ENCODE measurements at places on chromosomes 2 and 18.

GRCh38 chr18:51531501-51531900 lies 334.0 kb upstream of the MEX3C start:
- H3K36me3 ChIP-seq: no peaks in the 10 kb centered on the region
- DNase-seq: no peak
- no peak overlapping the region for H3K27ac ChIP-seq

DNA sequence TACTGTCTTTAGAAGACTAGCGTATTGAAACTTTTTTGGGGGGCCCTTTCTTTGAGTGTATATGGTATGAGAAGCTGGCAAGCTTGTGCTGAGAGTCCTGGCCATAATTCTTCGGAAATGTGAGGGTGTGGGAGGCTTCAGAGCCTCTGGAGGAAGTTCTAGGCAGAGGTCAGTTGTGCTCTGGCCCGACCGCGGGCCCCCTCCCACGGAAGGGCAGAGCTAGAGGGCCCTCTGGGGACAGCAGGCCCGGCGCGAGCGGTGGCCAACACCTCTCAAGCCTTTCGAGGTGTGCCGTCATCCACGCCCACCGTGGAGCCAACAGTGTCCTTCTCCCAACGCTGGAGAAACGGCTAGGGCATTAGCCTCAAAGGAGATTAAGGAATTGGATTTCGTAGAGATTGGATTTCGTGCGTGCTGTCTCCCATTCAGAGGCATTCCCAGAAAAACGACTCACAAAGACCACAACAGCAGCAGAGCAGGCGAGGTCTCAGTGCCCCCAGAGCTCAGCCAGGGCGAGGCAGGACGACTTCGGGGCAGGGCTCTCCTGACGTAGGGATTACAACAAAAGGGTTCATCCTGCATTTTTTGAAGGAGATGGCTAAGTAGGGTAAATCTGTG lies 2.2 kb upstream of the MTCL1 start:
- H3K4me1 ChIP-seq: no peaks in the 10 kb centered on the region
- no peak overlapping the region for H3K27ac ChIP-seq
- no peak for DNase-seq
- no peak overlapping the region for H3K4me3 ChIP-seq

DNA sequence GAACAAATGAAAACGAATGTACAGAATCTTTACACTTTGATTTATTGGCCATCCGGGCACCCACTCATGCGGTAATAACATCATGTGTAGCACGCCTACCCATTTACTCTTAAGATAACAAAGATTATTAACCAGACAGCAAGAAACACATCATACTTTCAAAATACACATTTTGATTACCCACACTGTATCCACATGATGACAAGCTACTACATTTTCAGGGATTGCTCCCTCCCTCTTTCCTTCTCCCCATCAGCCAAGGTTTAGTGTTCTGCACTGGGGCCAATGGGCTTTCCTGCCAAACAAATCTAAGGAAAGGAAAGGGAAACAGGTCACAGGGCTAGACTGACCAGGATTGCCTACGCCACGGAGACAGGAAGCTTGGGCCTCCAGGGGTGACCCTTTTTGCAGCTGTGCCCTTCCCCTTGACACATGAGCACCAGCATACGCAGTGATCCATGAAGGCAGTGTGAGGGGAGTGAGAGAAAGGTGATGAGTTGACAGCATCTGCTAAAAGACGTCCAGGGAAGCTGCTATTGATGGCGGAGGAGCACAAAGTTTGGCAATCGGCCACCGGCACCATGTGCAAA lies 76.5 kb downstream of the ZNF521 start:
- H3K4me3 ChIP-seq: no peak overlapping the region
- H3K4me1 ChIP-seq: no peaks in the 10 kb centered on the region
- H3K36me3 ChIP-seq: no peaks in the 10 kb centered on the region
- H3K27me3 ChIP-seq: no peaks in the 10 kb centered on the region
- no peak for DNase-seq

DNA sequence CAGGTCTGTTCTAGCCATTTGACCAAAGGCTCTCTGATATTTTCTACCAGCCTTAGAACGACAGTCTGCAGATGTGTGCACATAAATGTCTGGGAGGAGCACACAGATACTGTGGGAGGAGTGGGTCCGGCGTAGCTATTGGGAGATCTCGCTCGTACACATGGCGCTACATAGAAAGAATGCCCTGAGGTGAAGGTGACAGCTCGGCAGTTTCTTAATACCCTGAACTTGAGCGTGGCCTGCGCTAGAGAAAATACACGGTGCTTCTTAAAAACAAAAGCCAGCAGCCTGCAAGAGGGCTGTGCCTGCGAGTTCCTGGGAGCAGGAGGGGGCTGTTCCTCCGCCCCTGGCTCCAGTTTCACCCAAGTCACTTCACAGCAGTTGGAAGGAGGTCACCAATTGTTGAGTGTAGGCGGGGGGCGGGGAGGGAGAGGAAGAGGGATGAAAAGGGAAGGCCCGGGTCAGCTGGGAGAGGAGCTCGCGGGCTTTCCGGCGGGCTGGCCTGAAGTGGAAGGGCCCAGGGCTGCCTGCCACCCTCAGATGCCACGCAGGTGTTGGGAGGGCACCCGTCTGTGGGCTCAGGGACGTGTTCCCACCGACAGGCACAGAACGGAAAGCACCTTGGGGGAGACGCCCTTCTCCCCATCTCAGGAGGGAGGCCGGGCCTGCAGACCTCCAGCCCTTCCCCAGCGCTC lies 124.7 kb upstream of the ZNF516 start:
- no peaks in the 10 kb centered on the region for H3K36me3 ChIP-seq
- H3K27ac ChIP-seq: peak overlapping the region; percentile 20
- no peaks in the 10 kb centered on the region for H3K4me1 ChIP-seq
- H3K4me3 ChIP-seq: no peak overlapping the region

- no peak for DNase-seq
- no peaks in the 10 kb centered on the region for H3K4me1 ChIP-seq
- H3K36me3 ChIP-seq: no peaks in the 10 kb centered on the region
- H3K4me3 ChIP-seq: no peak overlapping the region
- no peaks in the 10 kb centered on the region for H3K27me3 ChIP-seq
Observed at GRCh38 chr18:55699233-55699765, 111.3 kb upstream of the TCF4 start.

DNA sequence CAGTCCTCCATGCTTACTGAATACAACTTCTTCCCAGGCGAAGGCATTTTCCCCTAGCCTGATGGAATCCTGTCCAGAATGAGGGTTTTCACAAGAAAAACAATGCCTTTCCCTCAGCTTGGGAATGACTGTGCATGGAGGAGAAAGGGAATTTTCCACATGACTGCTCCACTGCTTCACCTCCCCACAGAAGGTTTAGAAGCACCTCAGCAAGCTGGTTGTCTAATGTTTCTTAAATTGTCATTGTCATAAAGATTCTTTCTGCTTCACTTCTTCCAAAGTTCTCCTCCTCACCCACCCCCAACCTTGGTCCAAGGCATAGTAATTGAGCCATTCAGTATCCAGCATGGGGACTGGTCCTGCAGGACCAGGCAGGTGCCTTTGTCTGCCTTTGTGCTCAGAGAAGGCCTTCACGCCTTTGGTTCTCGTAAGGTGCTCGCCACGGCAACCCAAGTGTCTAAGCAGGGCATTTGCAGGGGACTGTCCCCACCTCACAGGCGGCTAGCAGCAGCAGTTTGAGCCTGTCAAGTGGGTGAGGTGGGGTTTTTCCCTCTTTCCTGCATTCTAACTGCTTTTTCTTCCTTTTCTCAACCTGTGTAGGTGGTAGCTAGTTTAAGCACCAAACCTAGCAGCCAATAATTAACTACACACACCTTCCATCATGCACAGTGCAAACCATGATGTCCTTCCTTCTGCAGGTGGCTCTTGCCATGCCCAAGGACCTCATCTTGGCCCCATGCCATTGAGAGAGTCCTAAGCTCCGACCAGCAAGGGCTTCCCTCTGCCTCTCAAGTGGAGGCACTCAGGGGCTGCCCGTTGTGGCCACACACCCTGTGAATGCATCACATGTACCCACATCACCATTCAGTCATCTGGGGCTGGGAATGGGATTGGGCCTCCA lies 65.7 kb upstream of the BCL2L11 start:
- H3K4me1 ChIP-seq: peaks cover 4% of the 10 kb centered on the region
- no peak overlapping the region for H3K4me3 ChIP-seq
- no peaks in the 10 kb centered on the region for H3K36me3 ChIP-seq
- no peaks in the 10 kb centered on the region for H3K27me3 ChIP-seq
- DNase-seq: no peak

DNA sequence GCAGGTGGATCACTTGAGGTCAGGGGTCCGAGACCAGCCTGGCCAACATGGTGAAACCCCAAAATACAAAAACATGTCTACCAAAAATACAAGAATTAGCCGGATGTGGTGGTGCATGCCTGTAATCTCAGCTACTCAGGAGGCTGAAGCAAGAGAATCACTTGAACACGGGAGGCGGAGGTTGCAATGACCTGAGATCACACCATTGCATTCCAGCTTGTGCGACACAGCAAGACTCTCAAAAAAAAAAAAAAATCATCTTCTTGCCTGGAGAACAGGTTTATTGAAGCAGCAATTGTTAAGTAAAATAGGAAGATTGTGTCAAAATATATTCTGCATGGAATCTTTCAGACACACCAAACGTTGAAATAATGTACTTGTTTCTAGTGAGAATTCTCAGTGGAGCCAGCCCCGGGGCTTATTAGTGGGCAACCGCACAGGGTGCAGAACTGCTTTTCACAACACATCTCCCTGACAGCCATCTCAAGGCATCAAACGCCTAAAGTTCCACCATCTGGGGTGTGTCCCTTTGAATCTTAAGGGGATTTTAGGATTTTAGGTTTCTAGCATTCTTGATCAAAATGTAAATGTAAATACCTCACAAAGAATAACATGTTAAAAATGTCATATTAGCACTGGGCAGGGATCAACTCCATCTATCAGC lies 28.6 kb upstream of the PPP4R1 start:
- no peak overlapping the region for H3K27ac ChIP-seq
- no peak for DNase-seq
- H3K4me3 ChIP-seq: no peak overlapping the region
- H3K27me3 ChIP-seq: no peaks in the 10 kb centered on the region
- no peaks in the 10 kb centered on the region for H3K36me3 ChIP-seq

DNA sequence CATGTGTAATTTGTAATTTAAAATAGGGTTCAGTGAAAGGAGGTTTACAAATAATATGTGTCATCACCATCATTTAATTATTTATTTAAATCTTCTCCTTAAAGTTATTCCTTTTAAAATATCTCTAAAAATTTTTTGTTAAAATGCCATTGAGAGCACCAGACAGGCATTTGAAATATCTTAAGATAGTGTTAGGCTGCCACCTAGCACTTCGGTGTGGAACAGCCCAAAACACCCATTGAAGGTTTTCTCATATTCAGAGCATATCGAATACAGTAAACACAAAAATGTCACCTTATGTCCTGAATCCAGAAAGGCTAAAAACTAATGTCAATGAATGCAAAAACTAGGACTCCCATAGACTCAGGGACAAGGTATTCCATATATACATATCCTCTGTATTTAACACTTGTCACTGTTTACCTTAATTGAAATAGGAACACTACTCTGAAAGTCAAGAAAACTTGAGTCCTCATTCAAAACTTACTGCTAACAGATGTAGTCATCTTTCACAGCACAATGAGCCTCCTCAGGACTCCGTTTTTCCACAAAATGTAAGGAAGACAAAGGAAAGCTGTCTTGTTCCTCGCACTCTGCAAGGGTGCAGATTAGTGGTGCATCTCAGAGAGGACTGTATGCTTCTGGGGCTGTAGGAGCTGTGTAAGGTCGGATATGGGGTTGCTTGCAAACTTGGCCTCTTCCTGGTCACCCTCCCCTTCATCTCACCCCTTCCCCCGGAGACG lies 329.5 kb downstream of the PAX3 start:
- no peak overlapping the region for H3K4me3 ChIP-seq
- no peak overlapping the region for H3K27ac ChIP-seq
- no peaks in the 10 kb centered on the region for H3K27me3 ChIP-seq

GRCh38 chr2:236901956-236902355 lies 183.7 kb upstream of the COPS8 start:
- no peaks in the 10 kb centered on the region for H3K4me1 ChIP-seq
- H3K27me3 ChIP-seq: no peaks in the 10 kb centered on the region
- no peak overlapping the region for H3K4me3 ChIP-seq
- no peak overlapping the region for H3K27ac ChIP-seq
- DNase-seq: no peak

DNA sequence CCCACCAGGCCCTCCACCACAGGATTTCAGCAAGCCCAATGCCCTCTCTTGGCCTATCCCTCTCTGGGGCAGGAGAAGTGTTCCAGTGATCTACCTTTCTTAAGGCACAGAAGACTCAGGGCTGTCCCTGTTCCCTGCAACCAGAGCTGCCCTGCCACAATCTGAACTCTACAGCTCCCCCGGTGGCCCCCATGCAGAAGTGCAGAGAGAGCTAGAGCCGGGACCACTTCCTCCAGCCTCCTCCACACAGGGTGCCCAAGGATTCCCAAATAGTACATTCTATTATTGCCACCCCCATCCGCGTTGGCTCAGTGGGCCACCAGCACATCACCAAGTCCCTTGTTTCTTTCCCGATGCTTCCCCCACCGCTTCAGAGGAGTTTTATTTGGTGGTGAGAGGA lies 114.8 kb upstream of the PTPRM start:
- no peaks in the 10 kb centered on the region for H3K27me3 ChIP-seq
- no peaks in the 10 kb centered on the region for H3K36me3 ChIP-seq
- DNase-seq: peak; percentile 41
- no peak overlapping the region for H3K4me3 ChIP-seq

- H3K36me3 ChIP-seq: no peaks in the 10 kb centered on the region
- no peak overlapping the region for H3K4me3 ChIP-seq
- H3K27ac ChIP-seq: no peak overlapping the region
- H3K27me3 ChIP-seq: no peaks in the 10 kb centered on the region
- DNase-seq: no peak
Observed at GRCh38 chr2:214320211-214320610, 90.6 kb upstream of the VWC2L start.

- H3K36me3 ChIP-seq: no peaks in the 10 kb centered on the region
- H3K4me1 ChIP-seq: no peaks in the 10 kb centered on the region
- H3K27me3 ChIP-seq: no peaks in the 10 kb centered on the region
Observed at GRCh38 chr2:215059724-215060123, 78.7 kb downstream of the ABCA12 start.

DNA sequence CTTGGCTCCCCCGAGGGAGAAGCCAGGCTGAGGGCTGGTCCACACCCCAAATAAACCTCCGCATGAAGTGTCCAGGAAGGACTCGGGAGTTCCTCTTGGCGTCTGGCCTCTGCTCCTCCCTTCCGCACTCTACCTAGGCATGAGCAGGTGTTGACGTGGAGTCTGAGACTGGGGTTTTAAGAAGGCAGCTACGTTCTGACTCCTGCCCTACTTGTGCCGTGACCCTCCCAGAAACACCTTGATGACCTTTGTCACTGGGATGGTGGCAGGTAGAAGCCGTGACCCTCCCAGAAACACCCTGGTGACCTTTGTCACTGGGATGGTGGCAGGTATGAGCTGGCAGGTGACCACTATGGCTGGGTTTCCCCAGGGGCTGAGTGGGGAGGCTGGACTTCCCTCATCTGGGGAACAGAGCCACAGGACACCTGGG lies 54.8 kb downstream of the HS6ST1 start:
- no peak overlapping the region for H3K4me3 ChIP-seq
- H3K36me3 ChIP-seq: no peaks in the 10 kb centered on the region
- H3K27ac ChIP-seq: no peak overlapping the region
- DNase-seq: no peak
- H3K4me1 ChIP-seq: no peaks in the 10 kb centered on the region

- peaks cover 4% of the 10 kb centered on the region for H3K4me1 ChIP-seq
- no peak overlapping the region for H3K27ac ChIP-seq
- H3K4me3 ChIP-seq: no peak overlapping the region
- no peak for DNase-seq
Observed at GRCh38 chr2:32806857-32807256, 139.9 kb upstream of the LTBP1 start.

- H3K27ac ChIP-seq: no peak overlapping the region
- no peak for DNase-seq
- H3K27me3 ChIP-seq: no peaks in the 10 kb centered on the region
- no peaks in the 10 kb centered on the region for H3K36me3 ChIP-seq
- H3K4me1 ChIP-seq: no peaks in the 10 kb centered on the region
Observed at GRCh38 chr2:110903548-110903947, 171.2 kb downstream of the ACOXL start.

Data from pancreas (tissue), 10 donors.